Activated CD8-positive, alpha-beta memory T cell treated with anti-CD3 and anti-CD28 coated beads for 1 hour (primary cell): ENCODE measurements at places on chromosomes 4 and X.

- DNase-seq = no peak
Measured at GRCh38 chrX:437661-438390, 51.1 kb upstream of the PPP2R3B start.

GRCh38 chr4:95272797-95273196, 276.0 kb downstream of the UNC5C start:
- DNase-seq = no peak

- DNase-seq = no peak
Measured at GRCh38 chrX:71604141-71604540, 14.2 kb downstream of the CXCR3 start.

GRCh38 chr4:118835571-118836300, at the start of gene SEC24D:
TSS of gene SEC24D (minus strand) at chr4:118836126. CDS start at chr4:118833696, 2,430 bp downstream.
- peak; percentile 74 for DNase-seq

- no peak for DNase-seq
Measured at GRCh38 chrX:13081395-13082205, 37.2 kb upstream of the FAM9C start.

- DNase-seq = no peak
Measured at GRCh38 chr4:39668887-39669286, 29.0 kb upstream of the UBE2K start.

- no peak for DNase-seq
Measured at GRCh38 chr4:123278755-123279154, 117.8 kb upstream of the SPRY1 start.

GRCh38 chr4:15965325-15965724, 2.4 kb upstream of the FGFBP2 start:
- DNase-seq = no peak

- DNase-seq = no peak
Measured at GRCh38 chr4:3790006-3790561, 23.9 kb downstream of the ADRA2C start.

- no peak for DNase-seq
Measured at GRCh38 chr4:155944516-155944915, 9.2 kb downstream of the CTSO start.

DNA sequence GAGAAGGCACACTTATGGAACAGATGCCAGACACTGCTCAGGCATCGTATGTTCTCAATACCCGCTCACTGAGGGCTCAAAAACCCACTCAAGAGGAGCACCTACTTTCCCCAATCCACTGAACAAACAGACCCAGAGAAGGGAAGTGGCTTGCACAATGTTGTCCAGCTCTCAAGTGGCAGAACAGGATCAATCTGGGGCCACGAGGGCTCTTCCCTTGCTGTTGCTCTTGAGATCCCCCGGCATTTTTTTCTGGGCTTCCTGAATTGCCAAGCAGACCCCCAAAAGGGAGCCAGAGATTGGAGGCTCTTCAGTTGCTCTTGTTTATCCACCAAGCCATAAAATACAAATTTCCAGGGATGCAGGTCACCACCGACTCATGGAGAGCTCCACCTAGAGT, 35.7 kb downstream of the IDS start:
- no peak for DNase-seq

GRCh38 chr4:102639598-102639997, 121.2 kb downstream of the MANBA start:
- no peak for DNase-seq

GRCh38 chr4:5711479-5712184, 631 bp downstream of the EVC start:
- no peak for DNase-seq

- no peak for DNase-seq
Measured at GRCh38 chrX:33252306-33252825, 41.0 kb upstream of the DMD start.

GRCh38 chr4:152364883-152365282, 171.0 kb downstream of the FBXW7 start:
- DNase-seq = no peak

GRCh38 chr4:2931512-2932301, 31.5 kb downstream of the NOP14 start:
- DNase-seq = no peak

DNA sequence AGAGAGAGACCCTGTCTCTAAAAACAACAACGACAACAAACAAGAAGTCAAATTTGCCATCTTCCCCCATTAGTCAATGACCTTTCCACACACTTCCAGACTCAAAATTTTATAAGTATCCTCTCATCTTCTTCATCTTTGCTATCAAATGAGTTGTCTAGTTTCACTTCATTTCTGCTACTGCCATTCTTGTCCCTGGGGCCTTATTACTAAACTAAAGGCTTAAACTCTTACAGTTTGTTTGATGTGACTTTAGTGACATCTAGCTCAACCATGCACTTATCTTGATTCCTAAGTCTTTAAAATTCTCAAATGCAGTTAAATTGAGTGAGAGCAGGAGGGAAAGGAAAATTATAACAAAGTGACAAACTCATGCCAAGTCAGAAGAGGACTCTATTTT, 271.8 kb upstream of the GK2 start:
- no peak for DNase-seq

DNA sequence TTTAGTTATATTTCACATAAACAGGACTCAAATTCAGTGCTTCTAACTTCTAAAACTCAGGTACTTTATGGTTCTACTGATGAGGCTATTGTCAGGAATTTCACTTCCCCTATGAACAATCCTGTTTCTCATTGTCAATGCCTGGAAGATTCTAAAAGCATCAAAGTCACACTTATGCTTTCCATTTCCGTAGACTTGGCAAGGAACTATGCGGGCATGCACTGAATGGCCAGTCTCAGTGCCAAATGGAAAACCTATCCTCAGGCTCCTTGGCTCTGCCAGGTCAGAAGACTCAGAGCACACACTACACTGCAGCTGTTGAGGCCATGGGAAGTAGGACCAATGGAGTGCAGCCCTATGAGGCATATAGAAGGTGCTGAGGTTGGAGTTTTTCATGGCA, 97.0 kb upstream of the PTPN13 start:
- no peak for DNase-seq

GRCh38 chr4:128390475-128390996, 102.9 kb upstream of the PGRMC2 start:
- no peak for DNase-seq

DNA sequence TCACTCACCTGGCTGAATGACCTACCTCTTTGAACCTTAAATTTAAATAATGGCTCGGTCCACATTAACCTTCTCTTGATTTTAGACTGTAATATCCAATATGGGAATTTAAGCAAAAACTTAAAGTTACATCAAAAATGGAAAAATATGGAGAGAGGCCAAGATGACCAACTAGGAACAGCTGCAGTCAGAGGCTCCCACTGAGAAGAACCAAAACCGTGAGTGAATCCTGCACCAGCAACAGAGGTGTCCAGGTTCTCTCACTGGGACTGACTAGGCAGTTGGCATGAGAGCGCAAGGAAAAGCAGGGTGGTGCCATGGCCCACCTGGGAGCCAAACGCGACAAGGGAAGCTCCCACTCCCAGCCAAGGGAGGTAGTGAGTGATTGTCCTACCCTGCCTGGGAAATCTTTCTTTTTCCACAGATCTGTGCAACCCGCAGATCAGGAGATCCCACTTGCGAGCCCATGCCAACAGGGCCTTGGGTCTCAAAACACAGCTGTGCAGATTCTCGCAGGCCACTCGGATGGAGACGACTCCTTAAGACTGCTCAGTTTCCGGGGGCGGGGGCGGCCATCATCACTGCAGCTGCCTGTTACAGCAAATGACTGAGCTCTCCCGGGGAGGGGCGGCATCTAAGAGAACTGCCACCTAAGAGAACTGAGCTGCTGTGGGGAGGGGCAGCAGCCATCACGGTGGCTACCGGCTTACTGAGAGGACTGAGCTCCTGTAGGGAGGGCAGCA, 343.4 kb downstream of the DMD start:
- no peak for DNase-seq

DNA sequence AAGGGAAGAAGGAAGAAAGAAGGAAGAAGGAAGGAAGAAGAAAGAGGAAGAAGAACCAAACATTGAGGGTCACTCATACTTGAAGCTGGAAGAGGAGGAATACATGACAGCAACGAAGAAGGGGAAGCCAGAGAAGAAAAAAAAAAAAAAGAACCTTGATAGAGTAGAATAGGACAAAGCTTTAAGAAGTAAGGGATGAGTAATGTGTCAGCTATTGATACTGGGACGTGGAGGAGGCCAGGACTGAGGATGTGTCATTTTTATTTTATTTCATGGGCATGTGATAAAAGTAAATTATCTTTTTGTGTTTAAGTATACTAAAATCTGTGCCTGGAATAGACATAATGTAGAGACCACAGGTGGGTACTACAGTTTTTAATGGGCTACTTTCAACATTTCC, 6.4 kb downstream of the EDA2R start:
- no peak for DNase-seq

GRCh38 chr4:134691915-134692314, 490.3 kb upstream of the PABPC4L start:
- no peak for DNase-seq
